ENCODE measurements at places on chromosomes 2 and 18. TPM values are rescaled to one million over a fixed set of nuclear protein-coding genes. Genes with fewer than 3 reads are reported as not detected.

DNA sequence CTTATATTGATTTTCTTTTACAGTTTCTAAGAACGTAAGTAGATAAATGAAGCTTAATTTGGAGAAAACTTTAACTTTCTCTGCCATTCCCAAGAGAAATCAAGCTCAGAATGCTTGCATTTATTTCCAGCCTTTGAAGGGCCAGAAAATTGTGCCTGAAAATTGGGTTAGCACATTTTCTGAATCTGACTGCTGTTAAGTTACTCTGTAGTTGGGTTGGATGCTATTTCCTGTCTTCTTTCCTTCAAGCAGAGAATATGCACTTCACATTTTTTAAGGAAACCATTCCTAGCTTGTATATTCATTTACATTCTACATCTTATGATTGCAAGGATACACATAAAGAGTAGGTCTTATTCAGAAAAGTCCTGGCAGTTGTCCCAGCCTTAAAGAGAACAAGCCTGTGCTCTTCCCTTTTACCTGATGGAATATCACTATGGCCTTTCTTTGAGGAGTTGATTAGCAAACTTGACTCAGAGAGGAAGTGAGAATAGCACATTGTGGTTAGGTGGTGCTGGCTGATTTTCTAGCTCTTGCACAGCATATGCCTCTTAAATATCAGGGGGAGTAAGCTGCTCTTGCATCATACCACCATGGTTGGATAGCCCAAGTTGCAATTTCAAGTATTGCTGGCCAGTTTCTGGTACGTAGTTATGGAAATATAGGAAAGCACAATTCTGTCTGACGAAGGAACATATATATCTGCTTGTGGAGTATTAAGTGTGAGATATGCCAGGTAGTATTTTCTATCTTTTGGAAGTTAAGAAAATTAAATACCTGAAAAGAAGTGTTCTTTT is 133.7 kb downstream of the COMMD1 start:
- H3K27ac ChIP-seq = no peak overlapping the region
- DNase-seq = peak; percentile 50
- no peaks in the 10 kb centered on the region for H3K27me3 ChIP-seq
- no peak overlapping the region for H3K4me3 ChIP-seq
- H3K4me1 ChIP-seq = peaks cover 11% of the 10 kb centered on the region

DNA sequence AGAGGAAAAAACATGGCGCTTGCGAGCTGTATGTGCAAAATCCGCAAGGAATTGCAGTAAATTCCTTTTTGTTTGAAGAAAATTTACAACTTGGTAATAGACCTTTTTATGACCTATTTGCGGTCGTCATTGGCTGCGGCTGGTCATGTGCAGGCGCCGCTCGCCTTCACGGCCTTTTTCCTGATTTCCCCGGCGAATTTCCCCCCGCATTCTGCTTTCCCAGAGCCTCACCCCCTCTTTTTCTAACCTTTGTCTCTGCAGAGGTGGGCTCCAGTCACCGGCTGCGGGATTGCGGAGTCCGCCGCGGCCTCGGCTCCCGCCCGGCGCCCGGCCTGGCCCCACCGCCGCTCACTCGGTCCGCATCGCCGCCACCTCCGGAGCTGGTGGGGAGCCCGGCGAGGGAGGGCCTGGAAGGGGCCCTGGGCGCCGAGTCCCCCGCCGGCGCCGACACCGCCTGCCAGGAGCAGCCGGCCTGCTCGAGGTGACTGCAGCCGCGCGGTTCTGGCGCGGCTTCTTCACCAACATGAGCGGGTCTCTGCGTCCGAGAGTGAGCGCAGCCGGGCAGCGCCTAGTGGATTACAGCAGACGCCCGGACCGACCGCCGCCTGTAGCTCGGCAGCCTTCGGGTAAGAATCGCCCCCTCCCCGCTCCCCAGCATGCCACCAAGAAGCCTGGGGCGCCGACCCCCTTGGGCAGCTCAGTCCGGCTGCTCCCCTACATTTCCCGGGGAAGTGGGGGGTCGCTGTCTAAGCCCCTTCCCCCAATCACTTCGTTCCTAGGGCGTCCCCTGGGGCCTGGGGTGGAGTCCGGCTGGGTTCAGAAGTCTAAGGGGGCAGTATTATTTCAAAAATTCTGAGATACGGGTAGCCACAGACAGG is 7.1 kb downstream of the HOXD8 start:
- peak; percentile 84 for DNase-seq
- H3K27ac ChIP-seq = peak overlapping the region; percentile 96
- peak overlapping the region; percentile 85 for H3K4me3 ChIP-seq

GRCh38 chr2:188622601-188623260 is 331.1 kb downstream of the GULP1 start:
- H3K4me3 ChIP-seq = no peak overlapping the region
- H3K4me1 ChIP-seq = peaks cover 13% of the 10 kb centered on the region
- DNase-seq = no peak
- no peaks in the 10 kb centered on the region for H3K27me3 ChIP-seq
- H3K27ac ChIP-seq = no peak overlapping the region
- no peaks in the 10 kb centered on the region for H3K36me3 ChIP-seq

DNA sequence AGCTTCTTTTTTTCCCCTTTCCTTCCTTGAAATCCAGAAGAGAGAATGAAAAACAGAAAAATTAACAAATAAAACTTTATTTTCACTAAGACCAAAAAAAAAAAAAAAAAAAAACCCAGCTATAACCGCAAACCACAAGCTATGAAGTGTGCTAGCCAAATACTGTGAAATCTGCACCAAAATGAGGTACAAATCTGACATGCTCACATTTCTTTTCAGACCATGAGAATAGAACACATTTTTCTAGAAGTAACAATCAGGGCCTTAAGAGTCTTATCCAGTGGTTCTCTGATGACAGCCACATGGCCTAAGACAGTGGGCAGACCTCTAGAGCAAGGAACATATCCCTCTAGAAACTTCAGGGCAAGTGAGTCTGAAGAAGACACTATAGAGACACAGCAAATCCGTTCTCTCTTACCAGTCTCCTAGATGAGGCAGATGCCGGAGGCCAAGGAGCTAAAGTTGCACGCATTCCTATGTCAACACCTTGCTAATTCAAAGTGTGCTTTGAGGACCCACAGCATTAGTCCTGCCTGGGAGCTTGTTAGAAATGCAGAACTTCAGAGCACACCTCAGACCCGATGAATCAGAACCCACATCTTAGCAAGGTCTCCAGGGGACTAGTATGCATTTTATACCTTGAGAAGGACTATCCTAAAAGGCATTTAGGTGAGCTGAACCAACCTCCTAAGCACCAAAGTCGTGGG is 317.1 kb downstream of the MYCN start:
- no peaks in the 10 kb centered on the region for H3K27me3 ChIP-seq
- no peak for DNase-seq
- H3K27ac ChIP-seq = no peak overlapping the region
- no peak overlapping the region for H3K4me3 ChIP-seq
- no peaks in the 10 kb centered on the region for H3K4me1 ChIP-seq

GRCh38 chr18:36419188-36419899 is 121.8 kb downstream of the FHOD3 start:
- H3K36me3 ChIP-seq = no peaks in the 10 kb centered on the region
- no peak overlapping the region for H3K4me3 ChIP-seq
- H3K27ac ChIP-seq = no peak overlapping the region
- DNase-seq = no peak
- peaks cover 37% of the 10 kb centered on the region for H3K4me1 ChIP-seq

- DNase-seq = peak; percentile 71
- no peaks in the 10 kb centered on the region for H3K36me3 ChIP-seq
- H3K4me3 ChIP-seq = peak overlapping the region; percentile 7
- peak overlapping the region; percentile 80 for H3K27ac ChIP-seq
Measured at GRCh38 chr2:74576211-74576862, 21.8 kb downstream of the DOK1 start.

Gene RBKS
- total RNA-seq = 2.8 TPM

Gene TDRD15
- total RNA-seq = not detected

Gene ABCG8
- total RNA-seq = not detected

Gene HOXD9
- 7.0 TPM for total RNA-seq

Data from GM23248 (cell line).